Spinal cord (tissue), 10 donors: ENCODE measurements at places on chromosomes 6 and 20. TPM values are rescaled to one million over a fixed set of nuclear protein-coding genes. Genes with fewer than 3 reads are reported as not detected.

The KCNK15 gene
- polyA plus RNA-seq = 0.15 TPM

The FAM162B gene
- 2.9 TPM for polyA plus RNA-seq

The ID4 gene
- polyA plus RNA-seq = 194 TPM

The NKAPL gene
- 3.3 TPM for polyA plus RNA-seq

The LKAAEAR1 gene
- 7.7 TPM for polyA plus RNA-seq

The C20orf96 gene
- 26.9 TPM for polyA plus RNA-seq

The SLC12A5 gene
- polyA plus RNA-seq = 191 TPM

The SLC29A1 gene
- 51.8 TPM for polyA plus RNA-seq

The GRM4 gene
- 16.9 TPM for polyA plus RNA-seq

The EBF4 gene
- polyA plus RNA-seq = 86.4 TPM

The ADGRF5 gene
- 8.7 TPM for polyA plus RNA-seq

The GINS1 gene
- polyA plus RNA-seq = 13.4 TPM

The GPLD1 gene
- 12.7 TPM for polyA plus RNA-seq

The GRM1 gene
- 8.6 TPM for polyA plus RNA-seq

The XKR7 gene
- 7.9 TPM for polyA plus RNA-seq

The ENPP3 gene
- 1.1 TPM for polyA plus RNA-seq

The SAMD3 gene
- polyA plus RNA-seq = 3.9 TPM

The MATN4 gene
- 9.9 TPM for polyA plus RNA-seq

The BCAS1 gene
- polyA plus RNA-seq = 268 TPM

The FAXC gene
- polyA plus RNA-seq = 51.9 TPM

The HSPA1L gene
- 5.1 TPM for polyA plus RNA-seq

The ADGB gene
- polyA plus RNA-seq = 1.7 TPM

The TRIM15 gene
- not detected for polyA plus RNA-seq

The SLC32A1 gene
- 44.1 TPM for polyA plus RNA-seq

The B3GALT4 gene
- polyA plus RNA-seq = 6.2 TPM

The CCDC167 gene
- 51.2 TPM for polyA plus RNA-seq

The COL21A1 gene
- polyA plus RNA-seq = 9.0 TPM

The RAB44 gene
- not detected for polyA plus RNA-seq

The ARMC2 gene
- polyA plus RNA-seq = 11.8 TPM

The GHRH gene
- polyA plus RNA-seq = not detected

The ZNF831 gene
- 0.02 TPM for polyA plus RNA-seq

The C6orf132 gene
- polyA plus RNA-seq = 0.19 TPM

The SNX9 gene
- 19.3 TPM for polyA plus RNA-seq

The TULP1 gene
- 1.7 TPM for polyA plus RNA-seq

The PLN gene
- 0.36 TPM for polyA plus RNA-seq

The ENPP1 gene
- polyA plus RNA-seq = 2.1 TPM

The TOMM6 gene
- polyA plus RNA-seq = 141 TPM

The TMEM217 gene
- polyA plus RNA-seq = 0.71 TPM

The SMPD2 gene
- 9.7 TPM for polyA plus RNA-seq

The TRAPPC3L gene
- polyA plus RNA-seq = 0.46 TPM

The CD40 gene
- polyA plus RNA-seq = 4.8 TPM

The TXLNB gene
- polyA plus RNA-seq = 2.2 TPM

The FOXA2 gene
- 0.60 TPM for polyA plus RNA-seq

The ZNF311 gene
- 6.9 TPM for polyA plus RNA-seq

The TFAP2A gene
- 9.2 TPM for polyA plus RNA-seq

The C20orf202 gene
- 0.59 TPM for polyA plus RNA-seq

The HLA-DOA gene
- polyA plus RNA-seq = 1.4 TPM

The TAB2 gene
- 57.8 TPM for polyA plus RNA-seq

The WFDC12 gene
- polyA plus RNA-seq = not detected

The BANF2 gene
- not detected for polyA plus RNA-seq

The HTR1B gene
- polyA plus RNA-seq = 4.8 TPM

The OLIG3 gene
- polyA plus RNA-seq = 3.2 TPM

The DYNLRB1 gene
- polyA plus RNA-seq = 309 TPM

The OGFR gene
- polyA plus RNA-seq = 41.3 TPM
